ENCODE measurements at places on chromosomes 7 and 10. TPM values are rescaled to one million over a fixed set of nuclear protein-coding genes. Genes with fewer than 3 reads are reported as not detected.

DNA sequence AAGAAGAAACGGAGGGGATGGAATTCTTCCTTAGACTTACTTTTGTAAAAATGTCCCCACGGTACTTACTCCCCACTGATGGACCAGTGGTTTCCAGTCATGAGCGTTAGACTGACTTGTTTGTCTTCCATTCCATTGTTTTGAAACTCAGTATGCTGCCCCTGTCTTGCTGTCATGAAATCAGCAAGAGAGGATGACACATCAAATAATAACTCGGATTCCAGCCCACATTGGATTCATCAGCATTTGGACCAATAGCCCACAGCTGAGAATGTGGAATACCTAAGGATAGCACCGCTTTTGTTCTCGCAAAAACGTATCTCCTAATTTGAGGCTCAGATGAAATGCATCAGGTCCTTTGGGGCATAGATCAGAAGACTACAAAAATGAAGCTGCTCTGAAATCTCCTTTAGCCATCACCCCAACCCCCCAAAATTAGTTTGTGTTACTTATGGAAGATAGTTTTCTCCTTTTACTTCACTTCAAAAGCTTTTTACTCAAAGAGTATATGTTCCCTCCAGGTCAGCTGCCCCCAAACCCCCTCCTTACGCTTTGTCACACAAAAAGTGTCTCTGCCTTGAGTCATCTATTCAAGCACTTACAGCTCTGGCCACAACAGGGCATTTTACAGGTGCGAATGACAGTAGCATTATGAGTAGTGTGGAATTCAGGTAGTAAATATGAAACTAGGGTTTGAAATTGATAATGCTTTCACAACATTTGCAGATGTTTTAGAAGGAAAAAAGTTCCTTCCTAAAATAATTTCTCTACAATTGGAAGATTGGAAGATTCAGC, 158.7 kb upstream of the LANCL2 start:
- no peaks in the 10 kb centered on the region for H3K36me3 ChIP-seq
- no peaks in the 10 kb centered on the region for H3K4me1 ChIP-seq
- no peak overlapping the region for H3K4me3 ChIP-seq
- H3K27me3 ChIP-seq = no peaks in the 10 kb centered on the region

GRCh38 chr7:47596502-47597202, 14.7 kb upstream of the TNS3 start:
- no peak overlapping the region for H3K27ac ChIP-seq
- H3K27me3 ChIP-seq = no peaks in the 10 kb centered on the region
- no peak overlapping the region for H3K4me3 ChIP-seq
- no peaks in the 10 kb centered on the region for H3K36me3 ChIP-seq

GRCh38 chr7:30403477-30403876, 75.1 kb downstream of the NOD1 start:
- no peak overlapping the region for H3K27ac ChIP-seq
- H3K4me3 ChIP-seq = no peak overlapping the region
- DNase-seq = no peak

GRCh38 chr7:123041101-123041500, 45.6 kb upstream of the TAS2R16 start:
- no peaks in the 10 kb centered on the region for H3K27me3 ChIP-seq
- no peak overlapping the region for H3K27ac ChIP-seq
- H3K4me3 ChIP-seq = no peak overlapping the region
- no peak for DNase-seq
- H3K4me1 ChIP-seq = no peaks in the 10 kb centered on the region
- H3K36me3 ChIP-seq = no peaks in the 10 kb centered on the region

DNA sequence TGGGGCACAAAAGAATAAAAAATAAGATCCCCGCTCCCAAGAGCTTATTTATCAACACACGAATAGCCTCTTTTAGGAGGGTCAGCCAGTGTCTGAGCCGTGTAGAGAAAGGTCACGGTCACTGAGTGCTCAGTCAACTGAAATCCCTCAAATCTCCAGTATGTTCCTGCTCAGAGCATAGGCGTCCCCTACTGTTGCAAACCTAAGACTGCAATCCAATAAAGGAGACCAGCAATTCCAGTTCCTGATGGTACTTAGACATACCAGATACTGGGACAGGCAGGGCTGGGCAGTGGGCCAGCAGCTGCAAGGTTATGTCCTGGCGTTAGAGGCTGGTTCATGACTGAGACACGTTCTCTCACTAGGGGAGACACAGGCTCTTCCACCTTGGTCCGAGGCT, 93.6 kb downstream of the CACNB2 start:
- DNase-seq = no peak
- H3K4me3 ChIP-seq = no peak overlapping the region
- H3K4me1 ChIP-seq = no peaks in the 10 kb centered on the region
- H3K27ac ChIP-seq = no peak overlapping the region
- H3K27me3 ChIP-seq = peaks cover 4% of the 10 kb centered on the region

DNA sequence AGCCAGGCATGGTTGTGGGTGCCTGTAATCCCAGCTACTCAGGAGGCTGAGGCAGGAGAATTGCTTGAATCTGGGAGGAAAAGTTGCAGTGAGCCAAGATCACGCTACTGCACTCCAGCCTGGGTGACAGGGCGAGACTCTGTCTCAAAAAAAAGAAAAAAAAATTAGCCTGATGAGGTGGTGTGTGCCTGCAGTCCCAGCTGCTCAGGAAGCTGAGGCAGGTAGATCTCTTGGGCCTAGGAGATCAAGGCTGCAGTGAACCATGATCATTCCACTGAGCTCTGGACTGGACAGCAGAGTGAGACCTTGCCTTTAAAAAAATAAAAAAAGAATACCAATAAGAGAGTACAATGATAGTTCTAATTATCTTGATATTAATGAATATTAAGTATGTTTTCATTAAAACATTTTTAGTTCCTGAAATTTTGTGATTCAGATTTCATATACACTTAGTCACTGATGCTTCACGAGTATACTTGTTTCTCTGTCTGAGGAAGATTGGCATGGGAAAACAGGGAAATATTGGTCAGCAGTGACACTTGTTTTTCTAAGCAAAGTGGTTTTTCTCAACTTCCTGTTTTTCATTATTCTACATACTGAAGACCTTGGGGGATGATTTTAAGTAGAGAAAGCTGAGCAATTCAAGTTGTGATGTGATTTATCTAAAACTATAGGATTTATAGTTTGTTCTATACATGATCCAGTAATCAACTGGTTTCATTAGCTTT, 76.8 kb downstream of the ADK start:
- H3K36me3 ChIP-seq = peaks cover 18% of the 10 kb centered on the region
- no peak overlapping the region for H3K4me3 ChIP-seq
- H3K4me1 ChIP-seq = peaks cover 35% of the 10 kb centered on the region
- DNase-seq = peak; percentile 14
- H3K27me3 ChIP-seq = no peaks in the 10 kb centered on the region

GRCh38 chr10:102678842-102679289, 34.6 kb downstream of the TRIM8 start:
- DNase-seq = peak; percentile 42
- no peak overlapping the region for H3K4me3 ChIP-seq
- H3K36me3 ChIP-seq = peaks cover 6% of the 10 kb centered on the region
- H3K27me3 ChIP-seq = no peaks in the 10 kb centered on the region
- no peak overlapping the region for H3K27ac ChIP-seq

DNA sequence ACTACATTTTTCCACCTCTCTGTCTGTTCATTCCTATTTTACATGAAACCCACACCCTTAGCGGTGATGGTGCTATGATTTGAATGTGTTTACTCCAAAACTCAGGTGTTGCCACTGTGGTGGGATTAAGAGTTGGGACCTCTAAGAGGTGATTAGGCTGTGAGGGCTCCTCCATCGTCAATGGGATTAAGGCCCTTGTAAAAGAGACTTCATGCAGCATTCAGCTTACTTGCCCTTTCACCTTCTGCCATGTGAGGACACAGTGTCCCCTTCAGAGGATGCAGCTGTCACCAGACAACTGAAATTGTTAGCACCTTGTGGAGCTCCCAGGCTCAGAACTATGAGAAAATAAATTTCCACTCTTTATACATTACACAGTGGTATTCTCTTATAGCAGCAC, 182.2 kb downstream of the NOC3L start:
- no peaks in the 10 kb centered on the region for H3K27me3 ChIP-seq
- no peak overlapping the region for H3K4me3 ChIP-seq
- H3K4me1 ChIP-seq = no peaks in the 10 kb centered on the region
- H3K36me3 ChIP-seq = no peaks in the 10 kb centered on the region

DNA sequence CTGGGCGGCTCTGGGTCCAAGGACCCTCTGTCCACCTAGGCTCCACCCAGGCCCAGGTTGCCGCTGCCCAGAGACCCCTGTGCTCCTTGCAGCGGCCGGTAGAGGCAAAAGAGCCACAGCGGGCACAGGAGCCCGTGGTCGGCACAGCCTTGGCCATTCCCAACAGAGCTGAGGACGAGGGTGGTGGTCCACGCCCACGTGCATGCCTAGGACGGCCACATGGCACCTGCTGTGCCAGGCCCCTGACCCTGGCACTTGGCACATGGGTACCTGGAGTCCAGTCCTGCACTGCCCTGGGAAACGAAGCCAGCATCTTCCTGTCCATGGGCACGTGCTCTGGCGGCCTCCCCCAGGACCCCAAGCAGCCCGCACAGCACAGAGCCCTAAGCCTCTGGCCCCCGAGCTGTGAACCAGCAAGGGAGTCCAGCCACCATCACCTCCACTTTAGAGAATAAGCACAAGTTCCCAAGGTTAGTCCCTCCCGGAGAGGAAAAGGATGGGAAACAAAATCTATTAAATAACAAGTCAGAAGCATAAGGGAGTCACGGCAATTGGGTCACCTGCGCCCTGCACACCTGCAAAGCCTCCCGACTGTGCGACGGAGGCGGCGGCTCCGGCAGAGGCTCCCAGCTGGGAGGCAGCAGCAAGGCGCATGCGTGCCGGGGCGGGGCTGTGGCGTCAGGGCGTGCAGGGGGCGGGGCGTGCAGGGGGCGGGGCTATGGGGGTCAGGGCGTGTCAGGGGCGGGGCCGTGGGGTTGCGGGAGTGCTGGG, 59.1 kb downstream of the STK32C start:
- no peak overlapping the region for H3K27ac ChIP-seq
- peaks cover 1% of the 10 kb centered on the region for H3K4me1 ChIP-seq
- DNase-seq = peak; percentile 59
- no peaks in the 10 kb centered on the region for H3K27me3 ChIP-seq
- no peaks in the 10 kb centered on the region for H3K36me3 ChIP-seq

Gene DENND2A
- total RNA-seq = not detected

- no peak for DNase-seq
- H3K4me3 ChIP-seq = peak overlapping the region; percentile 74
- peak overlapping the region; percentile 93 for H3K27ac ChIP-seq
- no peaks in the 10 kb centered on the region for H3K27me3 ChIP-seq
- H3K36me3 ChIP-seq = no peaks in the 10 kb centered on the region
Measured at GRCh38 chr10:11146402-11147171, 128.9 kb downstream of the CELF2 start.

DNA sequence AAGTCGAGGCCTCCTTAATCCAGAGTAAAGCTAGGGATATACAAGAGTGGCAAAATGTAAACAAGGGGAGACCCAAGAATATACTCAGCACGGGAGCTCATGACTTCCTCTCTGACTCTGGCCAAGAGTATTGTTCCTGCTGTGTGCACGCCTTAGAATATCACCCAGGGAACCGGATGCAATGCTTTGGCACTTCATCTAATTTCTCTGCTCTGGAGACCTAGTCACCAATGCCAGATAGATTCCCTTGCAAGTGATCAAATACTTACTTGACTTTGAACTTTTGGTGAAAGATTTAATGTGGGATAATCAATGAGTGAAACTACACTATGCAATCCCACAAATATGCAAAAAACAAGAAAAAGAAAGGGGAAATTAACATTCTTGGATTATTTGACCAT, 695.5 kb downstream of the INHBA start:
- no peaks in the 10 kb centered on the region for H3K27me3 ChIP-seq
- H3K27ac ChIP-seq = no peak overlapping the region

DNA sequence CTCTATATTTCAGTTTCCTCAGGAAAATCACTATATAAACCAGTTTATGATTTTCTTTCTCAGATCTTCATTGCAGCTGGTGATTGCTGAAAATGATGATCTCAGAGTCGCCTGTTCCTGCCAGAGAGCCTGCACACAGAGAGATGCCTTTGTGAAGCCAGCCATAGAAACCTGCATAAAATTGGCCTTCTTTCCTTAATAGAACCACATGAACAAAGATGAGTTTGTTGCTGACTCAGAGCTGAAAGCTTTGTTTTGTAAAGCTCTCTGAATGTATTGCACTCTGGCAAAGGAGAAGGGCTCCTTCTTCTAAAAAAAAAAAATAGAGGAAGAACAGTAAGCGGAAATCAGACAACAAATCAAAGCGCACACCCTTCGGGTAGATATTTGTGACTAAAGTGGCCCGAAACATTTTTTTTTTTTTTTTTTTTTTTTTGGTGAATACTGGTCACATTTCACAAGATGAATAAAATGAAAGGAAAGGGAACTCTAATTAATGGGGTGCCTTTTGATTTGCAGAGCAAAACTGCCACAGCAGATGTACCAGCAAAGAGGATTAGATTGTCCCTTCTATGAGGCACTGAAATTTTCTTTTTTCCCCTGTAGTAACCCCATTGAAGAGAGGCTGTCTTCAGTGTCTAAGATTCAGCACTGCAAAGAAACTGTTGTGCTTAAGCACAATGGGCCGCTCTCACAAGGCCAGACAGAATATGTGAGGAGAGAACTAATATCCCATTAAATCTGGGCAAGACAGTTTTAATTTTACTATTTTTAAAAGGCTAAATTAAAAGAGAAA, 75.1 kb upstream of the PTPRZ1 start:
- H3K27me3 ChIP-seq = no peaks in the 10 kb centered on the region
- DNase-seq = no peak
- no peak overlapping the region for H3K27ac ChIP-seq

DNA sequence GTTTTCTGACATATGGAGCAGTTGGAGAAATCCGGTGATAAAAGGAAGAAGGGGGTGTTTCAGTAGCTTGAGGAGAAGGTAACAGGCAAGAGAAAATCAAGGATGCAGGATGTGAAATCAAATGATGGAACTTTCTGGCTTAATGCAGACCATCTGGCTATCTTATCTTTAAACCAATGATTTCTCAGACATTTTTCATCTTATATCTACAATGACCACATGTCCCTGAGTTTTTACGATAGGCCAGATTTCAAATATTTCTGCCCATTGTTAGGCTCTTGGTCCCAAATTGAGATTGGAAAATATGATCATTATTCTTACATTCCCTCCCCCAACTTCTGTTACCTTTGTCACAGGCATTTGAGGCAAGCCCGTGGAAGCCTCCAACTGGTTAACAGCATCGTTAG, 486.8 kb downstream of the SUGCT start:
- no peak overlapping the region for H3K4me3 ChIP-seq
- DNase-seq = no peak
- H3K36me3 ChIP-seq = no peaks in the 10 kb centered on the region
- H3K27ac ChIP-seq = no peak overlapping the region
